CD4-positive, alpha-beta T cell (primary cell): ENCODE measurements at places on chromosomes 13 and 19. TPM values are rescaled to one million over a fixed set of nuclear protein-coding genes. Genes with fewer than 3 reads are reported as not detected.

- no peaks in the 10 kb centered on the region for H3K27me3 ChIP-seq
- H3K27ac ChIP-seq: no peak overlapping the region
- H3K36me3 ChIP-seq: no peaks in the 10 kb centered on the region
- DNase-seq: no peak
Measured at GRCh38 chr13:110107568-110108347, 199.2 kb downstream of the COL4A1 start.

ZNF808 gene
- 13.4 TPM for total RNA-seq

PHF11 gene
- 105 TPM for total RNA-seq

GSX1 gene
- not detected for total RNA-seq

FOSB gene
- 422 TPM for total RNA-seq

MATK gene
- 9.4 TPM for total RNA-seq

- no peaks in the 10 kb centered on the region for H3K27me3 ChIP-seq
- no peaks in the 10 kb centered on the region for H3K36me3 ChIP-seq
- no peak overlapping the region for H3K4me3 ChIP-seq
- H3K27ac ChIP-seq: no peak overlapping the region
- DNase-seq: no peak
Measured at GRCh38 chr13:24040835-24041234, 119.7 kb upstream of the SPATA13 start.

- DNase-seq: no peak
- no peak overlapping the region for H3K27ac ChIP-seq
- H3K27me3 ChIP-seq: no peaks in the 10 kb centered on the region
- H3K36me3 ChIP-seq: no peaks in the 10 kb centered on the region
- no peak overlapping the region for H3K4me3 ChIP-seq
Measured at GRCh38 chr13:24716011-24716410, 35.8 kb downstream of the ATP12A start.

DNA sequence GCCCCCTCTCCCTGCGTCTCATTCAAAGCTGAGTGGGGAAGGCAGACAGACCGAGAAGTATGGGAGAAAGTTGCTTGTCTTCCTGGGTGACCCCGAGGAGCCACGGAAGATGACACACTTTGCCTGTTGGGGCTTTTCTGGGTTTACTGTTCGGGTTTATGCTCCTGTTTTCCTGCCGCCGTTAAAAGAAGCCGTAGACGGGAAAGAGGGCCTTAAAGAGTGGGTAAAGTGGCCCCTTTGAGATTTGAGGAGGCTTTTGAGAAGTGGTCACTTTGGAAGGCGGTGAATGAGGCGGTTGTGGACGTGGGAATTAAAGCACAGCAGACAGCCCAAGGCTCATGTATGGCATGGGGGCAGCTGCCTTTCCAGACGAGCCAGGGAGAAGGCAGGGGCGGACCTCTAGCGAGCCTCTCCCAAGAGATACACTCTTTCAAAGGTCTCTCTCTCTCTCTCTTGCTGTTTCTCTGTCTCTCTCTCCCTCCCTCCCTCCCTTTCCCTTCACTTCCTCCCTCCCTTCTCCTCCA lies 493 bp upstream of the LHFPL6 start:
- peaks cover 17% of the 10 kb centered on the region for H3K27me3 ChIP-seq
- H3K27ac ChIP-seq: no peak overlapping the region
- peak overlapping the region; percentile 62 for H3K4me3 ChIP-seq
- H3K36me3 ChIP-seq: no peaks in the 10 kb centered on the region
- no peak for DNase-seq
- H3K4me1 ChIP-seq: peaks cover 16% of the 10 kb centered on the region

- no peak for DNase-seq
- H3K27ac ChIP-seq: no peak overlapping the region
- H3K4me3 ChIP-seq: no peak overlapping the region
- H3K36me3 ChIP-seq: no peaks in the 10 kb centered on the region
- H3K4me1 ChIP-seq: no peaks in the 10 kb centered on the region
Measured at GRCh38 chr13:112679932-112680677, 9.7 kb upstream of the ATP11A start.

- H3K27me3 ChIP-seq: no peaks in the 10 kb centered on the region
- no peak overlapping the region for H3K4me3 ChIP-seq
- no peaks in the 10 kb centered on the region for H3K36me3 ChIP-seq
- peaks cover 15% of the 10 kb centered on the region for H3K4me1 ChIP-seq
Measured at GRCh38 chr13:51637852-51638215, 53.6 kb downstream of the WDFY2 start.

GRCh38 chr13:104442536-104442935 lies 1376.3 kb upstream of the SLC10A2 start:
- DNase-seq: no peak
- no peak overlapping the region for H3K27ac ChIP-seq
- no peaks in the 10 kb centered on the region for H3K4me1 ChIP-seq
- no peaks in the 10 kb centered on the region for H3K36me3 ChIP-seq
- no peak overlapping the region for H3K4me3 ChIP-seq
- no peaks in the 10 kb centered on the region for H3K27me3 ChIP-seq

- H3K4me3 ChIP-seq: no peak overlapping the region
- H3K27me3 ChIP-seq: no peaks in the 10 kb centered on the region
- no peak overlapping the region for H3K27ac ChIP-seq
- H3K4me1 ChIP-seq: no peaks in the 10 kb centered on the region
Measured at GRCh38 chr13:52414963-52415362, 9.0 kb upstream of the THSD1 start.

- H3K27ac ChIP-seq: no peak overlapping the region
- H3K4me3 ChIP-seq: no peak overlapping the region
- no peaks in the 10 kb centered on the region for H3K4me1 ChIP-seq
- DNase-seq: no peak
- H3K27me3 ChIP-seq: no peaks in the 10 kb centered on the region
- peaks cover 8% of the 10 kb centered on the region for H3K36me3 ChIP-seq
Measured at GRCh38 chr13:42906257-42906656, 85.8 kb downstream of the EPSTI1 start.

GRCh38 chr19:2477732-2478191 lies 1.8 kb downstream of the GADD45B start:
- H3K4me1 ChIP-seq: peaks cover 45% of the 10 kb centered on the region
- no peaks in the 10 kb centered on the region for H3K27me3 ChIP-seq
- peaks cover 8% of the 10 kb centered on the region for H3K36me3 ChIP-seq
- no peak overlapping the region for H3K27ac ChIP-seq

LGALS7 gene
- total RNA-seq: not detected

- H3K36me3 ChIP-seq: peaks cover 2% of the 10 kb centered on the region
- peak overlapping the region; percentile 44 for H3K4me3 ChIP-seq
- DNase-seq: peak; percentile 84
Measured at GRCh38 chr19:16371540-16371986, 46.9 kb downstream of the KLF2 start.

DNA sequence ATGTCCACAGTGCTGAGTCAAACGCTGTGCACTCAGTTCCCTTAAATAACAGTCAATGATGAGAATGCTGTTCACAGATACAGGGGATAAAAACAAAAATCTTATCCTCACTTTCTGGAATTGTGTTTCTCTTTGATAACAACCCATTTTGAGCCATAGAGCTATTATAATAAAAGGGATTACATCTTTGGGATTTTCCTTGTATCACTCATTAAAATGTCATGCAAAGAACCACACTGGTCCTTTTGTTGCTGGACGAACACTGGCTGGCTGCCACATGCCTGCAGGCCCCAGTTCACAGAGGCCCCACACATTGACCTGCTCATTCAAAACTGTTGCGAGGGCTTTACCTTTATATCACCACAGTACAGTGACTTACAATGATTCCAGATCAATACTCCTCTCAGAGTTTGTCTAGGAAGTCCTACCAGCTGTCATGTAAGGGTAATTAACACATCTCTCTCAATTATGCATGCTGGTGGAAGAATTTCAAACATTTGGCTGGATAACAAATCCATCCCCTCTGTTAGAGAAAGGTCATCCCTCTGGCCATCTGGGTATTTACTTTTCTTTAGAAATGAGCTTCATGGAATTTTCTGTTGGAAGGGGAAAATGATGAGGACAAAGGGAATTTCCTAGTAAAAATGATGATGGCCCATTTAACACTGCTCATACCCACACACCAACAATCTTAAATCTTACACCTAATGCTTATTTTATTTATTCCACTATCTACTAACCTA lies 85.9 kb downstream of the MBNL2 start:
- H3K4me3 ChIP-seq: no peak overlapping the region
- no peaks in the 10 kb centered on the region for H3K4me1 ChIP-seq
- DNase-seq: no peak
- H3K36me3 ChIP-seq: no peaks in the 10 kb centered on the region
- H3K27ac ChIP-seq: no peak overlapping the region

DNA sequence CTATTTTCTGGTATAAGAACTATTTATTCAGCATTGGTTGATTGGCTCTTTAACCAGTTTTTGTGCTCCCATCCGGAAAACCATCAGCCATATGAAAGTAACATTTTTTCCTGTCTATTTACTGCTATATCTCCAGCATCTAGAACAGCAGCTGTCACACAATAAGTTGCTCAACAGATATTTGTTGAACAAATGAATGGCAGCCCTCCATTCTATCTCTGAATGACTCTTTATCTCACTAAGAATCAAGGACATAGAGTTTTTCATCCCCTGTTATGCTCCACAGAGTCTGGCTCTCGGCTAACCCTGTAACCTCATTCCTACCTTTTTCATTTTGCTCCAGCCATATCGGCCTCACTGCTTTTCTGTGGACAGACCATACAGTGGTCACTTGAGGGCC lies 145.5 kb downstream of the SLITRK6 start:
- H3K36me3 ChIP-seq: no peaks in the 10 kb centered on the region
- H3K27ac ChIP-seq: no peak overlapping the region
- H3K27me3 ChIP-seq: no peaks in the 10 kb centered on the region
- H3K4me1 ChIP-seq: no peaks in the 10 kb centered on the region
- DNase-seq: no peak
- H3K4me3 ChIP-seq: no peak overlapping the region

PLVAP gene
- total RNA-seq: not detected

DNA sequence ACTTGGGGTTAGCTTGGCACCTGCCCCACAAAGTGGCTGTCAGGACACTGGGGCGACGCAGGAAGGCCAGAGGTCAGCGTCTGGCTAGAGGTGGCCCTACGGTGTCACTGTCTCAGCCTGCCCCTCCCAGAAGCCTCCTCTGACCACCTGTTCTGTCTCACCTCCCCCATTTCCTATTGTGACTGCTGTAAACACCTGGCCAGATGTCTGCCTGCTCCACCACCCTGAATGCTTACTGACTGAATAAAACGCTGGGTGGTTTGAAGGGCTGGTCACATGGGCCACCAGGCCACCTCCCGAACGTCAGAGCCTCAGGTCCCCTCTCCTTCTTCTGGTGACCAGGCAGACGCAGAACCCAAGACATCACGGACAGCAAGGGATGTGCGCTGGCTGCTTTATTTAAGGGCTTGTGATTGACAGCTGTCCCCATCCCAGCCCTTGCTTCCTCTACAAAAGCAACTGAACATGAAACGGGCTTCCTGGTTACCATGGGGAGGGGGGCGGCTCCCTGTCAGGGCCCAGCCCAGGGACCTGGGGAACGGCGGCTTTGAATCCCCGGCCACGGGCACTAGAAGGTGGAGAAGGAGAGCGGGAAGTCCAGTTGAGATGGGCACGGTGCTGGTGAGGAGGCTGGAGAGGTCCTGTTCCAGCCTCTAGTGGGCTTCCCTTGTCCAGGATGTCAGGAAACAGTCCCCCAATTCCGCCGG lies 6.2 kb downstream of the ELOF1 start:
- DNase-seq: no peak
- H3K27me3 ChIP-seq: no peaks in the 10 kb centered on the region
- H3K4me1 ChIP-seq: peaks cover 20% of the 10 kb centered on the region
- H3K4me3 ChIP-seq: no peak overlapping the region
- H3K27ac ChIP-seq: no peak overlapping the region

DNA sequence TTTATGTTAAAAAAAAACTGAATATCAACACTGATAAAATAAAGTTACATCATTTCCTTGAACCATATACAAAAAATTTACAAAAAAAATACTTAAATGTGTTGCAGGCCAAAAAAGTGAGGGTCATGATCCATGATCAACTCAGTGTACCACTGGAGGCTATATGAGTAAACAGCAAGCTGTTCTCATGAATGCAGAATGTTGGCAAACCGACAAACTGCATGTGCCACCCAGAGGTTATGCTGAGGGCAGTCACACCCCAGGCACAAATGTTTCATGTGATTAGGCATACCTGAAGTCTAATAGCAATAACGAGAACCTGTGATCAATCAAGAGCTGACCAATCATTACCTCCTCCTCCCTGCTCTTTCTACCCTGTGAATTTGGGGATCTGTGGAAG lies 91.9 kb downstream of the ZNF431 start:
- no peak overlapping the region for H3K27ac ChIP-seq
- no peak for DNase-seq
- no peaks in the 10 kb centered on the region for H3K27me3 ChIP-seq

- no peaks in the 10 kb centered on the region for H3K4me1 ChIP-seq
- H3K4me3 ChIP-seq: no peak overlapping the region
- no peak for DNase-seq
- no peak overlapping the region for H3K27ac ChIP-seq
- H3K27me3 ChIP-seq: no peaks in the 10 kb centered on the region
Measured at GRCh38 chr13:71643448-71643860, 223.6 kb downstream of the DACH1 start.

GRCh38 chr19:42154471-42155323 lies 22.5 kb upstream of the POU2F2 start:
- H3K27ac ChIP-seq: no peak overlapping the region
- H3K27me3 ChIP-seq: no peaks in the 10 kb centered on the region
- peaks cover 20% of the 10 kb centered on the region for H3K4me1 ChIP-seq
- no peak for DNase-seq

DNA sequence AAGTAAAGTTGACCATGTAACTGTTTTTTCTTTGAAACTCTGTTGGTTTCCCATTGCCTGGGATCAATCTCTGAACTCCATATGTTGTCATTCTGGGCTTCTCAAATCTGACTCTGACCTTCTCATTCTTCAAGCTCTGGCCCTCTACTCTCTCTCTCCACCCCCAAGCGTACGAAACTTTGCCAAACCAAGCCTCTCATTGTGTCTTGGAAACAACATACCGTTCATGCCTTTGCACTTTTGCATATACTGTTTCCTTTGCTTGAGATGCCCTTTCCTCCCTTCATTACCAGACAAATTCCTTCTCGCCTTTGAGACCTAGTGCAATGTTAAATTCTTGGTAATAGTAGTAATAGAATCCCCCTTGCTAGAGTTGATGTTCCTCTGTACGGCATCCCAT lies 113.7 kb downstream of the OLFM4 start:
- H3K4me1 ChIP-seq: no peaks in the 10 kb centered on the region
- no peaks in the 10 kb centered on the region for H3K36me3 ChIP-seq
- H3K27ac ChIP-seq: no peak overlapping the region
- H3K27me3 ChIP-seq: peaks cover 6% of the 10 kb centered on the region
- no peak overlapping the region for H3K4me3 ChIP-seq

DNA sequence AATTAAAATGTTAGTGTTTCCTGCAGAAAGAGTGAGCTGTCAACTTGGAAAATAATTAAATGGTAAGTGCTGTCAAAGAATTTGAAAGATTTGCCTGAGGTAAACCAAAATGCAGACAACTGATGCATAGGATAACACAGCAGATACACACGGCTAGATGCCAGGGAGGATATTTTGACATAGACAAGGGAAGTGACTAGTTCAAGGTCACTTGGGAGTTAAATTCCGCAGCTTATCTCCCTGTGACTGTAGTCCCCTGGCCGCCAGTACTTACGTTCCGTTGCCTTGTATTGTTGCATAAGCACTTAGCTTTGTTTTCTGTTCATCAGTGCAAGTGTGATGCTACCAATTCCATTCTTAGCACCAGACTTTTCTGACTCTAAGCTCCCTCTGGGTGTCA lies 247.3 kb upstream of the MAB21L1 start:
- DNase-seq: no peak
- no peak overlapping the region for H3K4me3 ChIP-seq
- H3K27me3 ChIP-seq: no peaks in the 10 kb centered on the region
- no peak overlapping the region for H3K27ac ChIP-seq
- peaks cover 6% of the 10 kb centered on the region for H3K4me1 ChIP-seq
